AG04450 (cell line): ENCODE measurements at places on chromosomes 6 and 20.

DNA sequence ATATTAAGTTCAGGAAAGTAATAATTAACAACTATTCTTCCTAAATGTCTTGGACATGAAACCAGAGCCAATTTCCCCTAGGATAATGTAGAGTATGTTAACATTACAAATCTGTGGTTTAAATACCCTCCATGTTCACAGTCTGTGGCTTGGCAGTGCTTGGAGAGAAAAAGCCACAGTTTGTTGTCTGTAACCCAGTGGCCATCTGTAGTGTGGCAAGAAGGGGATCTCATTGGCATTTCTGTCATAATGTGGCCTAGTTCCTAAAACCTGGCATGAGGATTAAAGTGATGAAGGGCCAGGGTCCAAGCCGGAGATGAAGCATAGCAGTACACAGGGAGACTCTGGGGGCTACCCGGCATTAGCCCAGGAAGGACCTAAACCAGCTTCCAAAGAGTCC is 31.2 kb downstream of the SYNE1 start:
- no peak for DNase-seq

- no peak for DNase-seq
These were observed 61.1 kb upstream of the TGM3 start for GRCh38 chr20:2234598-2235191.

DNA sequence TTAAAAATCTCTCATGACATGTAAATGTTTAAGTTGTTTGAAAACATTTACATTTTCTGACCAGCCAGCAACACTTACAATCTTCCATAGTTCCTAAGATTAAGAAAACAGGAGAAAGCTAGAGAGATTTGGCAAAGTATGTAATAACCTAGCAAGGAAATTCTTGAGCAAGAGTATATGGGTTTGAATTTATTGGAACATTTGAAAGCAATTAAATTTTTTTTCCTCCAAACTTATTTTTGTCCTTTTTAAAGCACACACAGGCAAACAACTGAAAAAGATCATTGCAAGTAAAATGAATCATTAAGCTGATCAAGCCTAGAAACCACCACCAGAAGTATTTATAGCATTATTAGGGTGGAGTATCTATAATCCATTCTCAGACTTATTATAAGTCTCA is 20.1 kb upstream of the ZNF217 start:
- DNase-seq: no peak

- DNase-seq: no peak
These were observed 362.1 kb downstream of the NRN1 start for GRCh38 chr6:5644523-5645185.

- DNase-seq: no peak
These were observed at the start of gene DAAM2 for GRCh38 chr6:39791850-39792539. Gene DAAM2, plus strand, starts transcription at chr6:39792376. Its CDS starts 63,927 bp downstream, at chr6:39856303.

GRCh38 chr6:37171201-37171969 is 1.4 kb downstream of the PIM1 start:
- DNase-seq: no peak

DNA sequence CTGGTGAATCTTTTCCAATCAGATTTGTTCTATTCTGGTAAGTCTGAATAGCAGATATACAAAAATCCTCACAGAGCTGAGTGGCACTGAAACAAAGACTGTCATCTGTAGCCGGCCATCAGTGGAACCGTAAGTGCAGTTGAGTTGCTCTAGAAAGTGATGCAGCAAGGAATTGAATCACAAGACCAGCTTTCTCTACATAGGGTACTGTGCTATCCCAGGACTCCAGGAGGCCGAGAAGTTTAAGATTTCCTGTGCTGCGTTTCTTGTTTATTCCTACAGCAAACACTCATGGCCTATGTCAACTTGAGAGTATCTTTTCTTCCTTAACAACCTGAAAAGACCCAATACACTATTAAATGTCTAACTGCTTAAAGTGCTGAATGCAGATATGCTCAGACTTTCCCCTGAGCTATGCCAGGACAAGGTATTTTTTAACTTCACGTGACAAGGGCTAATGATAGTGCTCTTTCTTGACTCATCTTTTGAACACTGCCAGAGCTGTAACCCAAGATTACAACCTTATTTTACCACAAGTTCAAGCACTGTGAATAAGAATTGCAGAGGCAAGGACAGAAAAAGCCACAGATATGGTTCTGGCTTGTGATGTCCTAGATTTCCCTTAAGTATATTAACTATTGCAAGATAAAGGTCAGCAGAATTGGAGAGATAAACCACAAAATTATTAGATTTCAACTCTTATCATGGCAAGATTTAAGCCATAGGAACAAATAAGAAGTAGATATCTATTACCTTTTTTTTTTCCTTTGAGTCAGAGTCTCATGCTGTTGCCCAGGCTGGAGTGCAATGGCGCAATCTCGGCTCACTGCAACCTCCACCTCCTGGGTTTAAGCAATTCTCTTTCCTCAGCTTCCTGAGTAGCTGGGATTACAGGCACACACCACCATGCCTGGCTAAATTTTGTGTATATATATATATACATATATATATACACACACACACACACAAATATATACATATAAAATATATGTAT is 71.6 kb downstream of the GJA1 start:
- peak; percentile 30 for DNase-seq

GRCh38 chr6:61809004-61809595 is 476.9 kb downstream of the KHDRBS2 start:
- no peak for DNase-seq

DNA sequence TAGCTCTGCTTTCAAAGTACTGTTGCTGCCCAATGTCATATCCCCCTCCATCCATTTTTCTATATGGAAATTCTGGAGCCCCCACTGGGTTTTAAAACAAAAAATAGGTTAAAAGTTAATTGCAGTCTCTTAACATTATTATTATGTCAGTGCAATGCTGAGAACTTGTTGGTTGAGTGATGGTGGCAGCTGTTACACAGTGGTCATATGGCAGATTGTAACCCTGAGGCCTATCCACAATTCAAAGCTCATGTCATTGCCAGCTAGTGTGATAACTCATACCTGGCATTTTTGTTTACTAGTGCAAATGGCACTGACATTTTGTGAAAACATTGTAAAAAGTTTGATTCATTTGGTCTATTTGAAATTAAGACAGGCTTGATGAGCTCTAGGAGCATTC is 305.7 kb upstream of the FLRT3 start:
- DNase-seq: no peak

DNA sequence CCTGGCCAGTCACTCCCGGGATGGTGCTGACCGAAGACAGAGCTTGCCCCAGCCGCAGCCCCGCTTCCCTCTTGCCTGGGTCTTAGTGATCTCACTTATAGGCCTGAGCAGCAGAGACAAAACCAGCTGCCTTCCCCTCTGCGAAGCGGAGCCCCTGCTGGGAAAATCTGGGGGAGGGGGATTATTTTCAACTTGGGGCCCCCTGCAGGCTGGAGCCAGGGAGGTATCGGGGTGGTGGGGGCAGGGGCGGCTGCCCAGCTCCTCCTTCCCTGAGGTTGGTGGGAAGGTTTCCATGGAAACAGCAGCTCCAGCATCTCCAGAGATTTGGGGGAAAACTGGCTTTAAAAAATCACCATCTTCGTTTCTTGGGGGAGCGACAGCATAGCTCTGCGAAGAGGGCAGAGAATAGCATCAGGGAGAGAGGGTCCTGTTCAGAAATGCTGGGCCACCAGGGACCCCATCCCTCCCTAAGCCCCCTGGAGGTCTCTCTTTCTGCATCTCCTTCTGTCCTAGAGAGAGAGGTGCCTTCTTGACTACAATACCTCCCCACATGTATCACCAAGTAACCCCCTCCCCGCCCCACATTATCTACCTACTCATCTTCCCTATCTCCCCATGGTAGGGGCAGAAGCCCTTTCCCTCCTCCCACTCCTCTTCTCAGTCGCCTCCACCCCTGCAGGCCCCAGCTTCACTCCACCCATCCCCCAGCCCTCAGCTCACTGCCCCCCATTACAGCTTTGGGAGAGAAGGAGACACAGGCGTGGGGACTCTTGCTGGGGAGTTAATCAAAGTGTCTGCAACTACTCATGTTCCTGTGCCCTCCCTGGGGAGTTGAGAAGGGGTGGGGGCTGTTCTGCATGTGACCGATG is 88.4 kb upstream of the CCDC167 start:
- DNase-seq: no peak

GRCh38 chr20:25011831-25012241 is 19.3 kb upstream of the APMAP start:
- DNase-seq: no peak

GRCh38 chr6:22322103-22323030 is 25.5 kb upstream of the PRL start:
- DNase-seq: peak; percentile 44

- DNase-seq: no peak
These were observed 129.7 kb upstream of the BTN3A2 start for GRCh38 chr6:26235302-26235670.

DNA sequence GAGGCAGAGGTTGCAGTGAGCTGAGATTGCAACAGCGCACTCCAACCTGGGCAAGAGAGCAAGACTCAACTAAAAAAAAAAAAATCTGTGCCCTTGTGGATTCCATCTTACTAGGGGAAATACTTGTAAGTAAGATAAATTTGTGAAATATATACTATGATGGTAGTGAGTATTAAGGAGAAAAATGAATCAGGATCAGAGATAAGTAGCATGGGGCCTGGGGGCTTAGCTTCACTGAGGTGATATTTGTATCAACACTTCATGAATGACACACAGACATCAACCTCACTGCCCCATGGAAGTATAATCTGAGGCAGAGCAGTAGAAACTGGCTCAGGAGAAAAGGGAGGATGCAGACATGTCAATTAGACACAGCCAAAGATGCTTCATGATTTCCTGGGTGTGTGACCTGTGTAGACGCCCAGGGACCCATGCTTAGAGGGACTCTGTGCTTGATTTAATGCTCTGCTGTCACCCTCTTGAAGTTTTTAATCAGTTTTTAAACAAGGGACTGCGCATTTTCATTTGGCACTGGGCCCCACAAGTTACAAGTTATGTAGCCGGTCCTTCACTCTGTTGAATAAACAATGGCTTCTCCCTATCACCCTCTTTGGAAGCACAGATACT is 41.9 kb downstream of the PCNA start:
- no peak for DNase-seq

DNA sequence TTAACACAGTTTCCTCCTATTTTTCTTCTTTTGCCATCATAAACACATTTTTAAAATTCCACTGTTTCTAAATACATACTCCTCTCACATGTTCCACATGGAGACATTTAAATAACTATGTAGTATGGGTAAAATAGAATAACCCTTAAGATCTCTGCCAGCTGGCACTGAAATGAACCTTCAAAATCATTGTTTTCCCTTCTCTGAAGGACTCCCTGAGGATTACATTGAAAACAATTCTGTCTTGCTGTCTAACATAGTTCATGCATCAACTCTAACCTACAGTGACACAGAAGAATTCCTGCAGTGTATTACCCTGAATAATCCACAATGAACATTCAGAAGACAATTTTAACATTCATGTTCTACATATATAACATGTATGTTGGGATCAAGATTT is 1361.8 kb upstream of the CITED2 start:
- no peak for DNase-seq

DNA sequence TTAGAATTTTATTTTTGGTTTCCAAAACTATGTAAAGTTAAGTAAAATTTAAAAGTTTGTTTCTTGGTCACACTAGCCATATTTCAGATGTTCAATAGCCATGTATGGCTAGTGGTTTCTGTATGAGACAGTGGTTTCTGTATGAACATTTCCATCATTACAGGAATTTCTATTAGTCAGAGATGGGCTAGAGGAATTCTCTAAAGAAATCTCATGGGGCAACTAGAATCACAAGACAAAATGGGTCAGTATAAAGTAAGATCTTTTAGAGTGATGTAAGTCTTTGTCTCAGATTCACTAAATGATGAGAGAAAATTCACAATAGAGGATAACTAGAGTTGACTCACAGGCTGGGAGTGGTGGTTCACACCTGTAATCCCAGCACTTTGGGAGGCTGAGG is 149.0 kb downstream of the FUT9 start:
- DNase-seq: no peak

DNA sequence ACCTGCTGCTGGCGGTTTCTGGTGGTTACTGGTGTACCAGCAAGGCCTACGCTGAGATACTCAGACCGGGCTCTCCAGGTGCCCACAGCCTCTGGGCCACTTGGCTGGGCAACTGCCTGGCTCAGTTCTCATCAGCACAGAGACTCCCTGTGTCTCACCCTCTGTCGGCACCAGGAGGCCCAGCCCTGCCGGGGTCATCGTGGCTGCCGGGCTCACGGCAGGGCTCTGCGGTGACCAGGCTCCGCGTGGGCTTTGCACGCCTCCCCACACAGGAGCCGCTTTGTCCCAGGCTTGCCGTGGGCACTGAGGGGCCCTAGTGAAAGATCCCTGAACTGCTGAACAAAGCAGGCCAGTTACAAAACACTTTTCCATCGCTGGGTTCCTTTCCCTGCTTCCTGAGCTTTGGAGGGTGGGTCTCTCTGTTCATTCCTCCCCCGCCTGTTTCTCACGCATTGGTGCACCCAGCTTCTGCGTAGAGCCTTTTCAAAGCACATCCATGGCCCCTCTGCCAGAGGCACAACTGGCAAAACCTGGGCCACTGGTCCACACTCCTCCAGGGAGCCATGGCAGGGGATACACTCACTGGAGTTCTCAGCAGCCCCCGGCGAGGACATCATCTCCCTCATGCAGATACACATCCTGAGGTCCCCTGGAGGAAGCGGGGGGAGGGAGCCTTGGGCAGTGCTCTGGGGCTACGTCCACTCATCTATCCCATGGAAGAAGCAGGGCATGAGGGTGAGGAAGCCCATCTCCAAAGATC is 117.0 kb downstream of the NFATC2 start:
- DNase-seq: no peak

DNA sequence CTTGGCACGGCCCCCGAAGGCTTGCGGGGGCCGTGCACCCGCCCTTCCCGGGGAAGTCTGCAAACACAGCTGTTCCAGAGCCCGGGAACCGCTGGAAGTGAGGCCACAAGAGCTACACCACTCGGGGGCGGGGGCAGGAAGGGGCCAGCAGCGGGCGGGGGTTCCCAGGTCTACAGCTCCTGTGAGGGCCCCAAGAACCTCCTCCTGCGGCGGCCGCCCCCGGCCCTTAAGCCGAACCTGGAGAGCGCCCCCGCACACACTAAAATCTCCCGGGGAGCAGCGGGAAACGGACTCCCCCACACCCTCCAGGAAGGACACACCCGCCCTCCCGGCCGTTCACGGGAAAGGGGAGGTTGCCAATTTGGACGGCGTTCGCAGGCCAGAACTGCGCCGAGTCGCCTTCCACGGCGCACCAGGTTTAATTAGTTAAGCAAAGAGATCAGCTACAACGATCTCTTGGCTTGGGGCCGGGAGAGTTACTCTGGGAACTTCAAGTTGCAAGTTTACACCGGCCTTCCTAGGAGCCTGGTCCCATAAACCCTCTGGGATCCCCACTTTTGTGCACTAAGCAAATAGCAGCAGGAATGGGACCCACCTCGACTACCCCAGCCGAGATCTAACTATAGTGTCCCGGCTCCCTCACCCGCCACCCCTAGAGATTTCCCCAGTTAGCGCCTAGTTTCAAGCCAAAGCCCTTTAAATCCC is 1.7 kb downstream of the JAG1 start:
- no peak for DNase-seq

GRCh38 chr6:114940181-114940580 is 597.4 kb upstream of the HS3ST5 start:
- no peak for DNase-seq
